ENCODE measurements at places on chromosomes 16 and 17. TPM values are rescaled to one million over a fixed set of nuclear protein-coding genes. Genes with fewer than 3 reads are reported as not detected.

- H3K27ac ChIP-seq, result peak overlapping the region; percentile 61
- DNase-seq, result no peak
- peaks cover 16% of the 10 kb centered on the region for H3K36me3 ChIP-seq
- no peaks in the 10 kb centered on the region for H3K27me3 ChIP-seq
- peaks cover 13% of the 10 kb centered on the region for H3K4me1 ChIP-seq
- H3K4me3 ChIP-seq, result peak overlapping the region; percentile 96
Observed at GRCh38 chr17:2335726-2336214, 487 bp downstream of the TSR1 start.

GRCh38 chr16:4862639-4863038, 15.4 kb downstream of the UBN1 start:
- H3K4me3 ChIP-seq, result no peak overlapping the region
- DNase-seq, result no peak
- H3K27me3 ChIP-seq, result no peaks in the 10 kb centered on the region
- H3K27ac ChIP-seq, result no peak overlapping the region

GRCh38 chr17:44623070-44623725, 33.1 kb upstream of the MEIOC start:
- no peaks in the 10 kb centered on the region for H3K36me3 ChIP-seq
- no peaks in the 10 kb centered on the region for H3K4me1 ChIP-seq
- no peak for DNase-seq
- H3K4me3 ChIP-seq, result no peak overlapping the region
- no peak overlapping the region for H3K27ac ChIP-seq

The NPIPA8 gene
- not detected for total RNA-seq

The EFTUD2 gene
- total RNA-seq, result 88.0 TPM

The CX3CL1 gene
- total RNA-seq, result not detected
